ENCODE measurements at places on chromosomes 2 and 18. TPM values are rescaled to one million over a fixed set of nuclear protein-coding genes. Genes with fewer than 3 reads are reported as not detected.

DNA sequence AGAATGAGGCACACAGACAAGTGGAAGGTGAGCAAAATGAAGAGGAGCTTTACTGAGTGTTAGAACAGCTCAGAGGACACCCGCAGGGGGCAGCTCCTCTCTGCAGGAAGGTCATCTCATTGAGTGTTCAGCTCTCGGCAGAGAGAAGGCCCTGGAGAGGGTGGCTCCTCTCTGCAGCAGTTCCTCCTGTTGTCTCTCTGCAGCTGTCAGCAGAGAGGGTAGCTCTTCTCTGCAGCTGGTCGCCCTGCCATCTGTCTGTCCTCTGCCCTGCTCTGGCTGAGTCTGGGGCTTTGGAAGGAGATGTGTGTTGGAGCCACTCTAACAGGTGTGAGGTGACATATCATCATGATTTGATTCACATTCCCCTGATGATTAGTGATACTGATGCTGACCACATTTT, 6.8 kb upstream of the SNTG2 start:
- no peaks in the 10 kb centered on the region for H3K4me1 ChIP-seq
- H3K36me3 ChIP-seq, result no peaks in the 10 kb centered on the region
- no peaks in the 10 kb centered on the region for H3K27me3 ChIP-seq
- no peak overlapping the region for H3K4me3 ChIP-seq

- no peak for DNase-seq
- no peaks in the 10 kb centered on the region for H3K4me1 ChIP-seq
- no peaks in the 10 kb centered on the region for H3K27me3 ChIP-seq
- H3K4me3 ChIP-seq, result no peak within 1 kb of the TSS
- no peak within 1 kb of the TSS for H3K27ac ChIP-seq
Observed at GRCh38 chr2:170177950-170178781, at the start of gene MYO3B. MYO3B (plus strand) TSS chr2:170178147; CDS start chr2:170178288, 141 bp downstream.

DNA sequence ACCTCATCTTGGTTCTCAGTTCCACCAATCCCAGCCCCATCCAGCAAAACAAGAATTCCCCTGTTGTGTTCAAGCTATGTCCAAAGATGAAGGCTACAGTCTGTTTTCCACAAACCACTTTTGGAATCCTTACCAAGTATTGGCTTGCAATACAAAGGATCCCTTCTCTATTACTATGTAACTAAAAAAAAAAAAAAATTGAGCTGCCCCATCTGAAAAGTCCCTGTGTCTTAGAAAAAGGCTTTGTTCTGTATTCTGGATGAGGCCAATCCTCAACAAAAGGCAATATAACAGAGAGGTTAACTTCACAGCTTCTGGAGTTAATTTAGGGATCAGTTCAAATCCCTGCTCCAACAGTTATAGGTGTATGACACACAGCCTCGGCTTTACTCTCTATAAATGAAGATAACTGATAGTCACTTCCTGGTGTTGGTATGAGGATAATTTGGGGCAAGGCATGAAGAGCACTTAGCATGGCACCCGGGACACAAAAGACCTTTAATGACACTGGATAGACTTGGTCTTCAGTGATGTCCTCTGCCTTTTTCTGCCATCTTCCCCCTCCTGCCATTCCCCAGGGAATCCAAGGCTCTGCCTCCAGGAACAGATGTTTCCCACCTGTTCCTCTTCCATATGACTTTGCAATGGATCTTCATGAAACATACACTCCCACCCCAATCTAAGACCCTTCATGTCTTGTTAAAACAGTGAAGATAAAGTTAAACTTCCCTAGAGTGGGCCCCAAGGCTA, 61.2 kb upstream of the ATL2 start:
- H3K36me3 ChIP-seq, result no peaks in the 10 kb centered on the region
- no peak for DNase-seq
- peaks cover 9% of the 10 kb centered on the region for H3K4me1 ChIP-seq
- H3K27ac ChIP-seq, result no peak overlapping the region
- no peaks in the 10 kb centered on the region for H3K27me3 ChIP-seq
- H3K4me3 ChIP-seq, result no peak overlapping the region

DNA sequence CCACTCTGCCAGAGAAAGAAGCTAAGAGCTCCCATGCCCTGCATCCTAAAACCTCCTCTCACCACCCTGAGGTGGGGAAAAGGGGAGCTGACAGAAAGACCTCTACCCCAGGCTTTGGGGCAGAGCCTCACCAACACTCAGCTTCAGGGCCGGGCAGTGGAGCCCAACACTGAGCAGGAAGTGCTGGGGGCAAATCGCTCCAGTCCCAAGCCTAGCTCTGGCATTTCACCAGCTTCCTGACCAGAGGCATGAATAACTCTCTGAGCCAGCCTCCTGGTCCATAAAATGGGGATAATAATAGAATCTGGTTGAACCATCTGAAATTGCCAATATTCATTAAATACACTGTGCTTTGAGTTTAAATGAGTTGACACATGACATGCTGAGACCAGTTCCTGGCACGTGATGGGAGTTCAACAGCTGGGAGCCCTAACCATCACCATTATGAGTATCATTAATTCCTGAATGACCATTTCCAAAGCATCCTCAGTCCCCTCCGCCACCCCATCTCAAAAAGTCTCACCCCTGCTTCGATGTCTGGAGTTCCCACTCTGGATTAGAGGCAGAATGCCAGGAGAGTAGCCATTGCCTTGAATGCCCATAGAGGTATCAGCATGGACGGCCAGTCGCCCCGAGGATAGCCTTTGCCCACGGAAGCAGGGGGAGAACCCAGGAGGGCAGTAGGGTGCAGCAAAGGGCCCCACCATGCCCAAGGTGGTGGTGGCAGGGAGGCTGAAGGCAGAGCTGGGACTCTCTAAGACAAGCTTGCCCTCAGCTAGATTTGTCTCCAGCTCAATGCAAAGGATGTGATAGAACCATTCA, 153.4 kb downstream of the TNS1 start:
- H3K4me3 ChIP-seq, result no peak overlapping the region
- no peaks in the 10 kb centered on the region for H3K36me3 ChIP-seq
- no peaks in the 10 kb centered on the region for H3K27me3 ChIP-seq
- no peak overlapping the region for H3K27ac ChIP-seq
- DNase-seq, result no peak
- H3K4me1 ChIP-seq, result peaks cover 38% of the 10 kb centered on the region

- DNase-seq, result no peak
- no peak overlapping the region for H3K4me3 ChIP-seq
- no peaks in the 10 kb centered on the region for H3K36me3 ChIP-seq
- H3K27ac ChIP-seq, result no peak overlapping the region
- no peaks in the 10 kb centered on the region for H3K27me3 ChIP-seq
Observed at GRCh38 chr2:177881008-177881747, 191.4 kb downstream of the PDE11A start.

DNA sequence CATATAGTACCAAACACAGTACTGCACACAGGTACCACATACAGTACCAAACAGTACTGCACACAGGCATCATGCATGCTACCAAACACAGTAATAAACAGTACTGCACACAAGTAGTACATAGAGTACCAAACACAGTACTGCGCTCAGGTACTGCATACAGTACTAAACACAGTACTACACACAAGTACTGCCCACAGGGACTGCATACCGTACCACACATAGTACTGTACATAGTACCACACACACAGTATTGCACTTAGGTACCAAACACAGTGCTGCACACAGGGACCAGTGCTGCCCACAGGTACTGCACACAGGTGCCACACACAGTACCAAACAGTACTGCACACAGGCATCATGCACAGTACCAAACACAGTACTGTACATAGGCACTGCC, 74.9 kb downstream of the ZNF236 start:
- H3K4me3 ChIP-seq, result no peak overlapping the region
- no peak for DNase-seq

- no peak for DNase-seq
- H3K4me1 ChIP-seq, result peaks cover 6% of the 10 kb centered on the region
- H3K27me3 ChIP-seq, result no peaks in the 10 kb centered on the region
- H3K4me3 ChIP-seq, result no peak overlapping the region
- H3K36me3 ChIP-seq, result no peaks in the 10 kb centered on the region
Observed at GRCh38 chr2:6827566-6828298, 38.0 kb downstream of the CMPK2 start.

- H3K4me3 ChIP-seq, result no peak overlapping the region
- H3K4me1 ChIP-seq, result peaks cover 15% of the 10 kb centered on the region
Observed at GRCh38 chr2:9592699-9593098, 37.1 kb upstream of the ADAM17 start.

- H3K27ac ChIP-seq, result no peak overlapping the region
- DNase-seq, result no peak
- no peak overlapping the region for H3K4me3 ChIP-seq
- H3K4me1 ChIP-seq, result peaks cover 18% of the 10 kb centered on the region
- no peaks in the 10 kb centered on the region for H3K27me3 ChIP-seq
Observed at GRCh38 chr2:128474962-128475361, 156.3 kb upstream of the HS6ST1 start.

GRCh38 chr2:183081911-183082310, 3.4 kb downstream of the DUSP19 start:
- no peaks in the 10 kb centered on the region for H3K27me3 ChIP-seq
- H3K36me3 ChIP-seq, result no peaks in the 10 kb centered on the region
- no peak overlapping the region for H3K27ac ChIP-seq
- no peaks in the 10 kb centered on the region for H3K4me1 ChIP-seq
- H3K4me3 ChIP-seq, result no peak overlapping the region

DNA sequence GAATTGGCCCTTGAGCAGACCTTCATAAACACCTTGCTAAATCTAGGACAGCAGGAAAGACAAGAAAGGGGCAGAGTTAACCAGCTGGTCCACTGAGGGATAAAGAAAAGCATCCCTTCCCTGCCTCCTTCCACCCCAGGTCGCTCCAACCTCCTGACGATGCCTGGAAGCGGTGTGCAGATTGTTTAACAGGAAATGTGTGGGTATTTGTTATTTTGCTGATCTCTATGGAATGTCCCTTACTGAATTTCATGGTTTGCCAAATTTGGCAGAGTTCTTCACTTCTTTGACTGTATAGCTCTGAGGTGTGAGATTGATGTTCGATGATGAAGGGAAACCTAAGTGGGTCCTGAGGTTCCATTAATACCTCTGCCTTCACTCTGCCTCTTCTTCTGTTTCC, 72.9 kb downstream of the MAP3K20 start:
- H3K36me3 ChIP-seq, result no peaks in the 10 kb centered on the region
- no peak overlapping the region for H3K4me3 ChIP-seq
- no peaks in the 10 kb centered on the region for H3K4me1 ChIP-seq
- no peak overlapping the region for H3K27ac ChIP-seq
- no peaks in the 10 kb centered on the region for H3K27me3 ChIP-seq

DNA sequence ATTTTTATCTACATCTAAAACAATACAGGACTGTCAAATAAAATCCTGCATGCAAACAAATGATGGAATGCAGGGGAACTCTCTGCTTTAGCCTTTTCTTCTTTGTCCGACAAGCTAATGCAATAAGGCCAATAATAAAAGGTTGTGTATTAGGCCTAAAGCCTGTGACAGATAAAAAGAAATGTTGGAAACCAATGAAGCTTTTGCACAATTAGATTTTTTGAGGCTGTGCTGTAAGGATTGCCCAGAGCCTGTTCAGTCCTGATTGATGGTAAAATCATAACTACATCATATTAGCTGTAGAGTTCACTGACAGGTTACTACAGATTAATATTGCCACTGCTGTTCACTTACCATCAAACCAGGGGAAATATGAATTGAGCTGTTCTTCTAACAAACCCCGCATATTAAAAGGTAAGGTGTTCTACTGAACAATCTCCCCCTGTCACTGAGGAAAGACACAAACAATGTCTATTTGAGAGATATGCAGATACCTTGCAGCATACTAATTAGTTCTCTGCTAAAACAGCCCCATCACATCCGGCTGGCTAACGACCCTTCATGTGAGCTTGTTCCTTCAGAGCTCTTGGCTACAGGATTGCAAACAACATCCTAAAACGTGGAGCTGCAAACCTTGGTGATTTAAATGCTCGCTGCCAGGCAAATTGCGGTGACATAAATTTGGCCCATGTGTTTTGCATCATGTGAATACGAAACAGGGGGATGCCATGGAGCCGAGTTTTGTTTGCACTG, 305.4 kb downstream of the MTX2 start:
- no peaks in the 10 kb centered on the region for H3K27me3 ChIP-seq
- H3K27ac ChIP-seq, result no peak overlapping the region
- no peaks in the 10 kb centered on the region for H3K36me3 ChIP-seq
- DNase-seq, result no peak
- no peaks in the 10 kb centered on the region for H3K4me1 ChIP-seq

ANKRD30BL gene
- 42.3 TPM for polyA plus RNA-seq

TRABD2A gene
- polyA plus RNA-seq, result 82.5 TPM

REG3G gene
- polyA plus RNA-seq, result 60.7 TPM

Measured in testis (tissue), 5 donors.